ENCODE measurements at places on chromosomes 4 and X.

DNA sequence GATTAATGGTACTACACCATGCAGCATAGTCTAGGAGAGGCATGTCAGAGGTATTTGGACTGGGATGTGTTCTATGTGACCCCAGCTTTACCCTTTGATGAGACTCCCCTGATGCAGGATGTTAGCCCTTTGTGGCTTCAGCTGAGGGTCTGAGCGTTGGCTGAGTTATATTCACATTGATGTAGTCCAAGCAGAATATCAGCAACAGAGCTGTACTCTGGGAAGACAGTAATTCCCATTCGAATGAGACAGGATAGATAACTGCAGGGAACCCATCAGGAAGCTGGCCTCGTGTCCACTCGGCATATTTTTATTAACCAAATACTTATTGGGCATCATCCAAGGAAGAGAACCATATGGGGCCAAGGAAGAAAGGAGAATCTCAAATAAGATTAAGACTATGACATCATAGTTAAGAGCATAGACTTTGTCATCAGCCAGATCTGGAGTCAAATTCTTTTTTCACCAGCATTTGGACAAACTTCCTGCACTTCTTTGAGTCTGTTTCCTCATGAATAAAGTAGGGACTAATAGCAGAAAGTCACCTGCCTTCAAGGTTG lies 198.1 kb downstream of the SOWAHB start:
- DNase-seq: no peak

DNA sequence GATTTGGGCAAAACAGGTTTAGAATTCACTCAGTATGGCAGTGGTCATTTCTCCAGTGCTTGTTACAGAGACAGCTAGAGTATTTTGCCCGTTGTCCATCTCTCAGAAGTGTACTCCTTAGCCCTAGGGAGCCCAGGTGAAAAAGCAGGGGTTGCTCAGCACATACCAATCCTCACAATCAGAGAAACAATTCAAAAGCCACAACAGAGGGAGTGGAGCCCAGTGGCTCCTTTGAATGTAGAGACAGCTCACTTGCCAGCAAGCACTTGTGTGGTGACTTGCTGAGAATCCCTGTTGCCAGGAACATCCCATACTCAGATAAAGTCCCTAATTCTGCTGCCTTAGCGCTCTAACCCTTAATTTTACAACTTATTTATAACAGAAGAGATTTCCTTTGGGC lies 1488.3 kb downstream of the RPA4 start:
- DNase-seq: no peak

DNA sequence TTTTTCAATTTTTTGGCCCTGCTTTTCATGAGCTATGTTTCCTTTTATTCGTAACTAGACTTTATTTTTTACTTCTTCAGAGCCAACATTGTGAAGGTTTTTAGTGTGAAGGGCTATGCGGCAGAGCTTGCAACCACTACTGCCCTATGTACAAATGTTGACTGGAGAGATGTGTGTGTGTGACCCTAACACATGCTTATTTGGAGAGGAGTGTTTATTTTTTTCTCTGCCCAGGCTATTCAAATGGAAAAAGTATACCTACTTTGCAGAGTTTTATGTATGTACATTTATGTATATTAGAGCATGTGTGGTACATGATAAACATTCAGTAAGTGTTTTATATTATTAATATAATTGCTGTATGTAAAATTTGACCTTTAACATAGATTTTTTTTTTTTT lies 86.5 kb downstream of the WWC2 start:
- DNase-seq: no peak

DNA sequence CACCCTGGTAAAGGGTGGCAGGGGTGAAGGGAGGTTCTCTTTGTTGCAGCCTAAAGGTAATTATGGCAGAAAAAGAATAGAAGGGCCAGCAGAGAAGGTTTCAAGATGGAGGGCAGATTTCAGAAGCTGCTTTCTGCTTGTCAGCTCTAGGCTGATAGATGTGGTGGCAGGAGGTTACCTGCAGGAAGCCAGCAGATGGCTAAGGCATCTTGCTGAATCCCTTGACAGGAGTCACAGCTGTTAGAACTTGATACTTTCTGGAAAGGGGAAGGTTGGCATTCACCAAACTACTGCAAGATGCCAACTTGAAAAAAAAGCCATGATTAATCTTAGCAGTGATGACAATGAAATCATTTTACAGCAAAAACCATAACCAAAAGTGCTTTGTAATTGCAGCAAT lies 69.5 kb upstream of the CBLL2 start:
- no peak for DNase-seq

DNA sequence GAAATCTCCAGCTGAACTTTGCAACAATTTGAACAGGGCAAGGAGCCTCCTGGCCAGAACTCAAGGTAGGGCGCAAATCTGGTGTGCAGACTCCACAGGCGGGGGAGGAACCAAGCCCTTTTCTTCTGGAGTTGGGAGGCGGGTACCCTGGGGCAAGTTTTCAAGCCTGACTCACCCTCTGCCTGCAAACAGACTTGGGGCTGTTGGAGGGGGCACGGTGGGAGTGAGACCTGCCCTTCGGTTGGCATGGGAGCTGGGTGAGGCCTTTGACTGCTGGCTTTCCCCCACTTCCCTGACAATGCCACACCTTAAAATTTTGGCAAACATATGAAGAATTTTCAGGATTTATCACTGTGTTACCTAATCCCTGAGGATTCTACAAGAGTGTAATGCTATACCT lies 709.8 kb upstream of the DIAPH2 start:
- no peak for DNase-seq

DNA sequence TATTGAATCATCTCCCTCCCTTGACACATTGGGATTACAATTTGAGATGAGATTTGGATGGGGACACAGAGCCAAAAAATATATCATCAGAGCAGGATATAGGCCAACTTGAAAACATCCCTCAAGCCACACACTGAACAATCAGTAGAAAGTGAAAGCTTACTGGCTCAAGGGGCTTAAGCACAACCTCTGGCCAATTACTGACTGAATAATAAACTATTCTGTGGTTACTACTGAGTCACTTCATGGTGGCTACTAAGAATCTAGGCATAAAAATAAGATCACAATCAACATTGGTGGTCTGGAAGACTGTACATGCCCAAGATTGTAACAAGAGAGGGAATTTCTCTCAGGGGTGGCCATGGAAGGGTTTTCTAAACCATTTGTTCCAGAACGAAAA lies 27.4 kb upstream of the GPR174 start:
- DNase-seq: no peak

DNA sequence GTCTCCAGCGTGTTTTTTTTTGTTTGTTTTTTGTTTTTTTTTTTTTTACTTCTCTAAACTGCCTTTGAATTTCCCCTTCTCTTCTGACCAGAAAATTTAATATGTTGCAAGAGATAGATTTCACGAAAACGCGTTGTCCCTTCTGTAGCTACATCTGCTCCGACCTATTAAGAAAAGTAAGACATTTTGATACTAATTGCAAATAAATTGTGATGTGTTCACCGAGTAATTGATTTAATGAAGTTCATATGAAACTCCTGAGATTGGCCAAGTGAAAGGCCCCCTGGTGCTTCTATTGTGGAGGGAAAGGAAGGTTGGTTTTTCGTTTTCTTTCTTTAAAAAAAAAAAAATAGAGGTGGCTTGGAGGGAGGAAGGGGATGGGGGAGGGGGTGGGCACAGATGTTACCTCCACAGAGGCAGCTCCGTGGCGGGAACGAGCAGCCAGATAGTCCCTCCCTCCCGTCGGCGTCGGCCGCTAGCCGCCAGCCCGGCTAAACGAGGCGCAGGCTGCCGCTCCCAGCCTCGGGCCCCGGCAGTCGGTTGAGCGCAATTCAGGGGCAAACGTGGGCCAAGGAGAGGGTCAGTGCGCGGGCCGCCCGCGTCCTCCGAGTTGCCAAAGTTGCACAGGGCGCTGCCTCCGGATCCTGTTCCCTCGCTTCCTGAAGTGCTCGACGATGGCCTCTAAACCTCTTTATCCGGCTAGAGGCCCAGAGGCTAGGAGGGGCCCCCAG lies 139.1 kb upstream of the ZIC3 start:
- DNase-seq: no peak

DNA sequence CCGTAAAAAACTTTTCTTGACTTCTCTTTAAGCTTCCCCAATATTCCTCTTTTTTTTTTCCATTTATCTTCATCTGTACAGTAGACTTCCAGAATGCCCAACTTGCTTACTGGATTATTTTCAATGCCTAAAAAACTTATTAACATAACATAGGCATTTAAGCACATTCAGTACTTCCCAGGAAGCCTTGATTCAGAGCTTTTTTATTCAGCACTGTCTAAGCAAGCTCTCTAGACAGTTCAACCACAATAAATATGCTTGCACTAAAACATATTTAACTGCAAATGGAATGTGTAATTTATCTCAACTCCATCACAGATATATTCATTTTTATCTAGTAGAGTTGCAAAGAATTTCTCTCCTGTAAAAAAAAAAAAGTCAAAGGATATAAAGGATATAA lies 997.8 kb downstream of the ARAP2 start:
- DNase-seq: no peak

- DNase-seq: no peak
Measured at GRCh38 chrX:3763111-3763510, 49.7 kb upstream of the PRKX start.

- no peak for DNase-seq
Measured at GRCh38 chrX:9071031-9071650, 37.2 kb upstream of the FAM9B start.

DNA sequence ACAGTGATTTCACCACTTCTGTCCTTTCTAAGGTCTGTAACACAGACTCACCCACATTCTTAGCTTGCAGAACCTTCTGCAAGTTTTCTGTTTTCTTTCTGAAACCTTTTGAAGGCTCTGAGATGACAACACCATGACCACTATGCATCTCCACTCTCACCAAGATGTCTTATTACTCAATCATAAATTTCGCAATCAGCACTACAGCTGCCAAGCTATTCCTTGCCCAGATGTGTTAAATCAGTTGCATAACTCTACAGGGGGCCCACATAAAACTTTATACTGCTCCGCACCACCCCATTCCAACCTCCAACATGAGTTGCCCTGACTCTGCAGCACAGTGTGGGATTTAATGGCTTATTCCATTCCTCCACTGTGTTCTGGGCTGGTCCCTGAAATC lies 229.9 kb downstream of the COL25A1 start:
- peak; percentile 35 for DNase-seq

DNA sequence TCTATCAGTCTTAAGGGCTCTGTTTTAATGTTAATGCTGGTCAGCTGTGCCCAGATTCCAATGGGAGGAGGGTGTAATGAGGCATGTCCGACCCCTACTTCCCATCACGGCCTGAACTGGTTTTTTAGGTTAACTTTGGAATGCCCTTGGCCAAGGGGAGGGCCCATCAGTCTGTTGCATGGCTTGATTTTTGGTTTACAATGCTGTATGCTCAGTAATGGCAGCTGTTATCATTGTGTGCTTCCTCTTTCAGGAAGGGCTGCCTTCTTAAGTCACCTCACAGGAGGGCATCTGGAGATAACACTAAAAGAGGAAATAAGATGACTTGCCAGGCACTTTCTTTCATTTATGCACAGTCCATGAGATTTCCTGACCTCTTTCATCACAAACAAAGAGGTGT lies 36.3 kb downstream of the ATXN3L start:
- no peak for DNase-seq

- DNase-seq: no peak
Measured at GRCh38 chr4:3288571-3289094, 4.2 kb upstream of the RGS12 start.

DNA sequence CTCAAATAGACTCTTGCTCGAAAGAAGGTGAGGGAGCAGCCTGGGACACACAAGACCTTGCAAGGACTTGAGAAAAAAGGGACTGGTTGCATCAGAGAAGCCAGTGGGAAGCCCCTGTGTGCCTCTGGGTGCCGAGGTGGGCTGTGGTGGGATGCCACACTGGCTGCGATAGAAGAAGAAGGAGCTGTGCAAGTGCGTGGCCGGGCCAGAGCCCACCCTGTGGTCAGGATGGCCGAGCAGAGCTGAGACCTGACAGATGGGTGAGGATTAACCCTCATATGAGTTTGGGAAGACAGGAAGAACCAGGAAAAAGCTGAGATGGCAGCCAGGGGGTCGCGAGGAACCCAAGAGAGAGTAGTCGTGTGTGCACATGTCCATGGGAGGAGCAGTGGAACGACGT lies 44.6 kb upstream of the HGFAC start:
- DNase-seq: no peak

GRCh38 chrX:16143968-16144367 lies 20.6 kb downstream of the GRPR start:
- no peak for DNase-seq

DNA sequence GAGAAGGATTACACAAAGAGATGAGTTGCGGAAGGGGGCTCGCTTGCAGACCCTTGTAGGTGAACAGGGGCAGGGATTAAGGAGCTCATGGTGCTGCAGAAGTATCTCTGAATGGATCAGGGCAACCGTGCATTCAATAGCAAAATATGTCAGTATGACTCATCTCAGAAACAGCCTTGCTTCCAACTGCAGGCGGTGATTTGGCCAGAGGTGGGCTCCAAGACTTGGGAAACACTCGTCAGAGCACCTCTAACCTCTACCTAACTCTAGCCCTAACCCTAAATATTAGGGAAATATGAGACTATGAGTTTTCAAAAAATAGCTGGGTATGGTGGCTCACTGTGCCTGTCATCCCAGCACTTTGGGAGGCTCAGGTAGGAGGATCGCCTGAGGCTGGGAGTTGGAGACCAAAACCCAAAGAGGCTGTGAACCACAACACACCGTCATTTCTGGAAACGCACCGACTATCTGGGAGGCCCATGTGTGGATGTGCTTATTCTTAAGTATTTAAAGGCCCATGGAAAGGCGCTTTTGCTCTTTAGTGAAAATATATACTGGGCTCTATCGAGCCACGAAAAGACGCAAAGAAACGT lies 102.6 kb downstream of the DHRSX start:
- DNase-seq: no peak

- DNase-seq: no peak
Measured at GRCh38 chr4:17082186-17082585, 183.7 kb upstream of the LDB2 start.

DNA sequence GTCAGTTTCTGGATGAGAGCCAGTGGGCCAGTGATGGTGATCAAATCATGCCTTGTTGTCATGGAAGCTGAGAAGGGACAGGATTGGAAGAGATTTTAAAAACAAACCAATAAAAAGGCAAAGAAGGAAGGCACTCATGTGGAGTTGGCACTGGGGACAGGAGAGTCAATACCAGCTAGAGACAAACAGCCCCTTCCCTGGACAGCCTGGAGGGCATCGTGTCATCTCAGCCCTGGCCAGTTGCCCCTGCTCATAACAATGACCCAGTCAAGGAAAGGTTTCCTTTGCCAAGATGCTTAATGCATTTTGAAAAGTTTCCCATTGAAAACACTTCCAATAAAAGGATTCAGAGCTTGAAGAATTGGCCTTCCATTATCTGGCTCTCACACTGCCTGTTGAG lies 55.5 kb downstream of the SCML1 start:
- DNase-seq: no peak

GRCh38 chr4:95505799-95506198 lies 43.0 kb downstream of the UNC5C start:
- DNase-seq: no peak

DNA sequence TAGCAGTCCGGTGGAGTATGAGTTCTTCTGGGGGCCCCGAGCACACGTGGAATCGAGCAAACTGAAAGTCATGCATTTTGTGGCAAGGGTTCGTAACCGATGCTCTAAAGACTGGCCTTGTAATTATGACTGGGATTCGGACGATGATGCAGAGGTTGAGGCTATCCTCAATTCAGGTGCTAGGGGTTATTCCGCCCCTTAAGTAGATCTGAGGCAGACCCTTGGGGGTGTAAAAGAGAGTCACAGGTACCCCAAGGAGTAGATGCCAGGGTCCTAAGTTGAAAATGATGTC lies 852 bp downstream of the MAGEH1 start:
- no peak for DNase-seq

All from activated CD4-positive, alpha-beta T cell treated with anti-CD3 and anti-CD28 coated beads, Interleukin-2, Interleukin-6, amounts not matched to agents 100 ng/mL and 50 ng/mL, durations not matched to agents 16 hours and 8 hours (primary cell).